Left renal pelvis (tissue), 4 donors: ENCODE measurements at places on chromosomes 5 and 9.

DNA sequence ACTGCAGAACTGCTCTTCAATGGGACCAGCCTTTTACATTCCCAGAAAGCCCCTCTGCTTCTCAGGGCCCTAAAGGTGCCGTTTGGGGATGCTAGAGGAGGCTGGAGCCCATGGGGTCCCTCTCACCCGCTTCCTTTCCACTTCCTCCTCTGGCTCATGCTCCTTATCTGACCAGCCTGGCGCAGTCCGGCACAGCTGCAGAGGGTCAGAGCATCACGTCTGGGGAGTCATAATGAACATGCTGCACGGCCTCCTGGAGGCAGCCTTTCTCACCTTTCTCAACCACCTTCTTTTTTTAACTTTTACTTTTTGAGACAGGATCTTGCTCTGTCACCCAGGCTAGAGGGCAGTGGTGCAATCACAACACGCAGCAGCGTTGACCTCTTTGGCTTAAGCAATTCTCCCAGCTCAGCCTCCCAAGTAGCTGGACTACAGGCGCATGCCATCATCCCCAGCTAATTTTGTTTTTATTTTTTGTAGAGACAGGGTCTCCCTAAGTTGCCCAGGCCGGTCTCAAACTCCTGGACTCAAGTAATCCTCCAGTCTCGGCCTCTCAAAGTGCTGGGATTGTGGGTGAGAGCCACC lies 15.1 kb upstream of the TCF7 start:
- no peak for DNase-seq

DNA sequence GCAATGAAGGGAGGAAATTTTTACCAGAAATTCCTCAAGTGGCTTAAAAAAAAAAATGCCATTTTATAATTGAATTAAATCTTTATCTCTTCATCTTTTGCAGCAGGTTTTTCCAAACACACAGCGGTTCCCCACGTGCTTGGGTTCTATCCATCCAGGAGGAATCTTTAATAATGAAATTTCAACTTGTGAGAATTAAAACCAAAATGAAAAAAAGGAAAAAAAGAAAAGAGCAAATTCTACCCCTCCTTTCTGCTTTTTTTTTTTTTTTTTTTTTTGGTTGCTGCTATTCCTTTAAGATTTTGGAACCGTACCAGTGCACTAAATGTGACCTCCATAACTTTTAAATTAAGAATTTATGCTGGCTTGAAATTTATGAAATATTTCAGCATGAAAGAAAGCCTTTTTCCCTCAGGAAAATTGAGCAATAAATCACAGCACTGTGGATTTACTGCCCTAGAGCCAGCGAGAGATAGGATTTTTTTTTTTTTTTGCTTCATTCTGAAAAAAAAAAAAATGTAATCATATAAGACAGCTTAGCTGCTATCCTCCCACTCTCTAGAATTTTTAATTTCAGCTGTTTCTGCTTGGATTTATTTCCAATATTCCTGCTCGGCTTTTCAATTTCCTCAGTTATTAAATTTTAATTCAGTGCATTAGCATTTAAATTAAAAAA lies 88.5 kb downstream of the ZNF618 start:
- DNase-seq, result no peak

- DNase-seq, result no peak
Observed at GRCh38 chr5:10725636-10726035, 35.4 kb downstream of the DAP start.

GRCh38 chr9:74770508-74771261 lies 117.0 kb downstream of the TRPM6 start:
- DNase-seq, result no peak

DNA sequence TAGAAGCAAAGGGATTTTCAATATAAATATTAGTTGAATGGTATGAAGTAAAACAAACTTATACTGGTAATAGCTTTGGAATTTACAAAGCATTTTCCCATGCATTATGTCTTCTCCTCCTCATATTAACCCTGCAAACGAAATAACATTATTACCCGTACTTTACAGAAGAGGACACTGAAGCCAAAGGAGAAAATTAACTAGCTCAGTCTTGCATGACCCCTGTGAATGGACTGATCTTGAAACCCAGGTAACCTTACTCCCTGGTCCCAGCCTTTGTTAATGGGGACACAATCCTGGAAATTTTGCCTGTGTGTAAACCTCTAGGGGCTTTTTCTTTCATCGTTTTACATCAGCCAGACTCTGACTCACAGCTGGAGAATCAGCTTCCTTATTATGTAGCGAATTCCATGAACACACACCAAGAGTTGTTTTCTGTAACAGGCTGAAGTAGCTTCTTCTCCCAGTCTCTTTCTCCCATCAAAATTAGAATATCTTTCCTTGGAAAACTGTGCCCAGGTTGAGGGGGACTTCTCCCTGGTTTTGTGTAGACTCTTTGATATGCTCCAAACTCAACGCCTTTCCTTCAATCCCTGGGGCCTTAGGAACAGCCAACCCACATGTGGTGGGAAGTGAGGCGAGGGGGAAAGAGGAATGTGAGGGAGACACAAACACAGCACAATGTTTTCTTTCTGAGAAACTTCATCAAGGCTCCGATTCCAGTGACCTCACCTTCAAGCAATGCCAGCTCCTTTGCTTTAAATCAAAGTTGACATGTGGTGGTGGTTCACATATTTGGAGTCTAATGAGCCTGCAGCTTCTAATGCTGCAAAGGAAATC lies 480.9 kb upstream of the PAPPA start:
- DNase-seq, result no peak

DNA sequence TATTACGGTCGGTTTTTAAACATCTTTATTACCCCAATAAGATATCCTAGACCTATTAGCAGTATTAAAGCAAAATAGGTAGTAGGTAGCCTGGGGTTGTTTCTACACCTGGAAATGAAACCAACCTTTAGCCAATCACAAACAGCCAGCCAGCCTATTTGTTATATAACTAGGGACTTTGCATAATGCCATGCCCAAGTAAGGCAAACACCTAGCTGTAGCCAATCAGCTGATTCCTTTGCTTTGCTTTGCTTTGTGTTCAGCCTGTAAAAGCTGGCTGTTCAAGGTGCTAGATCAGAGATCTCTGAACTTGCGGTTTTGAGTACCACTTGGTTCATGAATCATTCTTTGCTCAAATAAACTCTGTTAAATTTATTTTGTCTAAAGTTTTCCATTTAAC lies 46.5 kb upstream of the SETD9 start:
- no peak for DNase-seq

- DNase-seq, result no peak
Observed at GRCh38 chr5:154406231-154406630, 39.6 kb upstream of the SAP30L start.

GRCh38 chr5:54186912-54187445 lies 123.4 kb downstream of the ARL15 start:
- no peak for DNase-seq

DNA sequence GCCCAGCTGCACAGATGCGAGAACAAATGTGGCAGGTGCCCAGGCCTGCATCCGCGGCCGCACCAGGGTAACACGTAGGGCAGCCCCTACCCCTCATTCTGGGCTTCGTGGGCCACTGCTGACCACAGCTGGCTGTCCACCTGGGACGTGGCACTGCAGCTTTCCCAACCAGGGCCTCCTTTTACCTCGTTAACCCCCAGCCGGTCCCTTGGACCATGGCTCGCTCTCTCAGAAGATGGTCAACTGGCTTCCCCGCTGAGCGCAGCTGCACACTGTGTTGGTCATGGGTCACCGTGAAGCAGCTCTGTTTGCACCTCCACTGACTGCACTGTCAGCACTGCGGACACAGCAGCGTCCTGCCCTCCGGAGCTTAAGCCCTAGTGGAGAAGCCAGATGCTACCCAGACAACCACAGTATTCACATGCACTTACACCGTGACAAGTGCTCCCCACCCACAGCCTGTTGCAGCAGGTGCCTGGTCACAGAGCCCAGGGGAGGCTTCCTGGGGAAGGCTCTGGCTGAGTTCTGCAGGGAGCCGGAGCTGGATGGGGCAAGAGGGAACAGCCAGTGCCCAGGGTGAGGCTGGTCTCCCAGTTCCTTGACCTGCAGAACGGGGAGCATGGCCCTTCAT lies 10.5 kb upstream of the PLEKHG4B start:
- DNase-seq, result no peak

GRCh38 chr9:134879664-134880483 lies 736 bp upstream of the FCN2 start:
- no peak for DNase-seq

DNA sequence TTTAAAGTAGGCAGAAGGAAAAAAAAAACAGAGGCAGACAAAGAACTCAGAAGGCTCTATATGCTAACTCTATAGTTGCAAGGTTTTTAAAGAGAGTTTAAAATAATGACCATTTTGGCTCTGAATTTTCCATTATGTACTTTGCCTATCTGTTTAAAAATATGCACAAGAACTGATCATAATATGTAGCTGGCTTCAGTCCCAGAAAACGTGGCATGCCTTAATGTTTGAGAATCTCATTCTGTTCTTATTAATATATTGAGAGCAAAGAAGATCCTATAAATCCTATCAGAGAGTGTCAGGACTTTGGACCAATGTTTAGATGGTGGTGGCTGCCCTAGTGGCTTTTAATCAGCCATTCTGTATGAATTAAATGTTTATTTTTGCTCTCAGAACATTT lies 121.5 kb downstream of the JMY start:
- DNase-seq, result no peak

DNA sequence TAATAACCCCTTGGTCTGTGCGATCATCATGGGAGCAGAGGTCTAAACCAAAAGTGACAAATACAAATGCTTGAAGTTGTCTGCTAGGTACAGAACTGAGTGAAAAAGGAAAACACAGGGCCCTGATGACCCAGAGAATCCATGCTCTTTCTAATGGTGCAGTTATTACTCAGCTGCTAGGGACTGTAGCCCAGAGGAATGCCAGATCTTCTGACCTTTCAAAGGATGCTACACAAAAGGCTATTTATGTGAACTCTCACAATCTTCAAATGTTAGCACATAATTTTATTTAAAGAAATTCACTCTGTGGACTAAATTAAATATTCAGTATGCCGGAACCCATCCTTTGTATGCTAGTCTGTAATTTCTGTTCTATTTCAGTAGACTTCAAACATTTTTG lies 79.9 kb downstream of the PRR16 start:
- no peak for DNase-seq

DNA sequence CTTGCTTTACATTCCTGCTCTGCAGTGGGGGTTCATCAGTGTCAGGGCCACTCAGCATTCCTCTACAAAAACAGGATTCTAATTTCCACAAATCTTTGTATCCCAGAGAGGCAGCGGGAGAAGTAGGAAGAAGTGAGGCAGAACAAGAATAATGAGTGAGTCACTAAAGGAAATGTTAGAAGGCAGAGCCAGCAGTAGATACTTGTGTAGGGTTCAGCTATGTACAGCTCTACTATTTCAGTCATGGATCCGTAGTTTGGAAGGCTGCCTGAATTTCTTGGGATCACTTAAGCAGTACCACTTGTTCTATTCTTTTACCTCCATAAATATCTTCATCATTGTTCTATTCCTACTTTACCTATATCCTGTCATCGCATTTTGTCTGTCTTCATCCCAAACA lies 246.3 kb upstream of the TLE4 start:
- DNase-seq, result no peak

GRCh38 chr5:134735243-134735642 lies 3.1 kb upstream of the CAMLG start:
- no peak for DNase-seq

DNA sequence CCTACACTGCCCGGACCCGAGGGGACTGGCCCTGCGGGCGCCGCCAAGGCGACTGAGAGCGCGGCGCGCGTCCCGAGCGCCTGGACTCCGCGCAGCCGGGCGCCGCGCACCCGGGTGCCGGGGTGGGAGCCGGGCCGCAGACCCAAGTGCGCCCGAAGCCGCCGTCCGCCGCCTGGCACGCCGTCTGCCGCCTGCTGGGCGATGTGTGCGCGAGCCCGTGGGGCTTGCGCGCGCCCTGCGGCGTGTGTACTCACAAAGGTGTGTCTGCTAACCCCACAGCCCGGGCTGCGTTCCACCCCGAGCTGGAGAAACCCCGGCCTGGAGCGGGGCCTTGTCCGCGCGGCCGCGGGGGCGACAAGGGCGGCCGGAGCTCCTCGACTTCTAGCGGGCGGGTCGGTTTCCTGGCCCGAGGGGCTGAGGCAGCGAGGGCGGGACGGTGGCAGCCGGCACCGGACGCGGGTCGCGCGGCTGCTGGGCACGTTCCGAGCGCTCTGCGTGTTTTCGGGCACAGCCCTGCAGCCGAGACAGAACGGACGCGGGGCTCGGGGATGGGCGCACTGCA lies 1.1 kb upstream of the ZSWIM6 start:
- no peak for DNase-seq

GRCh38 chr5:14932902-14933469 lies 61.4 kb upstream of the ANKH start:
- DNase-seq, result no peak

DNA sequence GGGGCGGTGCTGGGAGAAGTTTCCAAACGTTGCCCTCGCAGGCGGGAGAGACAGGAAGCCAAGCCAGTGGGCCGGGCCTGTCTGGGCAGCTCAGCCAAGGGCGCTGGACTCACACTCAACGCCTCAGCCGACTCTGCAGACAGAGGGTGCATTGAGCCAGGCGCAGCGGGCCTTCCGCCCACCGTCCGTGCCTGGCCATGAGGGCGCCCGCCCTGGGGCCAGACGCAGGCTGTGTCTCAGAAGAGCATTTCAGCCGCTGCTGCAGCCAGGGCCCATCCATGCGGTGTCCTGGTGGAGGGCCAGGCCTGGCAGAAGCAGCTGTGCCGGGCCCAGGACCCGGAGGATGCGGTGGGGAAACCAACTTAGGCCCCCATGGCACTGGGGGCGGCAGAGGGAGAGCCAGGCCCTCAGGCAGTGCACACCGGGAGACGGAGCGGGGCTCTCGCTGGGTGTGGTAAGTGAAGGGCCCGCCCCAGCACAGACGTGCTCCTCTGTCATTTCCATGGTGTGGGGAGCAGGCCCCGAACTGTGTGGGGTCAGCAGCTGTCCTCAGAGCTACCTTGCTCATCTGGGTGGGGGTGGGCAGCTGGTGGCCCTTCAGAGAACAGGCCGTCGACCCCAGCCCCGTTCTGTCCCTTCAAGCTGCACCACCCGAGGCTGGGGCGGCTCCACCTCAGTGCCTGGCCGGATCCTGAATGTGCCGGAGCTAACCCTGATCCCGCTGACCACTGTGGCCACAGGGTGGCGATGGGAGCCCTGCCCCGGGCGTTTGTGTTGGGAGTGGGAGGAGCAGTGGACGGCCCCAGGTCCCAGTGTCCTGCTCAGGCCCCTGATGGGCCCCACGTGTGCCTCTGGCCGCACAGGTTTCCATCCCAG lies 18.0 kb downstream of the DNLZ start:
- no peak for DNase-seq

DNA sequence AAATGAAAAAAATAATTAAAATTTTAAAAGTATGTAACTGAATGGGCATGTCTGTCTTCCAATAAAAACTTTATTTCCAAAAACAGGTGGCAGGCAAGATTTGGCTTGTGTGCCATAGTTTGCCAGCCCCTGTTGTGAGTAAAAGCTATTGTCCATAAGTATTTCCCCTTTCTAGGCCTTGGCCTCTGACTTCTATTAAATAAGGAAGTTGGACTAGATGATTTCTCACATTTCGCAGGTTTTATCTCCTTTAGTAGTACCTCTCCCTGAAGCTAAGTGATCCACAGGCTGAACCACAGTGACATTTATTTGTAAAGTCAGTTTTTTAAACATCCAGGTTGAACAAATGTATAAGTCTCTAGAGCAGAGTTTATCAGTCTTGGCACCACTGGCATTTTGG lies 41.3 kb downstream of the RECK start:
- no peak for DNase-seq

- no peak for DNase-seq
Observed at GRCh38 chr5:140403613-140404012, 2.0 kb downstream of the ANKHD1 start.
